ENCODE measurements at places on chromosomes 3 and 15.
A peak's percentile ranks its signal among the peaks of the same experiment; 100 is the strongest.

- no peak for DNase-seq
These were observed 158.0 kb downstream of the CDIN1 start for GRCh38 chr15:36737430-36737891.

- peak; percentile 63 for DNase-seq
These were observed 103.3 kb upstream of the PRTG start for GRCh38 chr15:55846116-55846707.

DNA sequence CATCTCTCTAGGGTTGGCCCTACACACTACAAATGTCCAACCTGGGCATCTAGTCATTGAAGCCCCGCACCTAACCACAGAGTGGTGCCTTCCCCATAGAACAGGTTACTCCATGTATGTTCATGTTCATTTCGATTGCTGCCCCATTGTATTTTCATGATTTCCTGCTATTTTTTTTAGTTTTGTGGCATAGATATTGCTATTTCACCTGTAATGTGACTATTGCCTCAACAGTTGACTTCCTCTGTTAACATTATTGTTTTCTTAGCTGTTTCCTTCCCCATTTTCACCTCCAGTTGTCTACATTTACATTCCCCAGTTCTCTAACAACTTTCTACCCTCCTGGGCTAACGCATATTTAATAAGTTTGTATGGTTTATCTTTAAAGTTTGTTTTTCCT, 137.7 kb upstream of the RBMS3 start:
- DNase-seq: no peak

- DNase-seq: no peak
These were observed 9.6 kb downstream of the UBP1 start for GRCh38 chr3:33430571-33430970.

DNA sequence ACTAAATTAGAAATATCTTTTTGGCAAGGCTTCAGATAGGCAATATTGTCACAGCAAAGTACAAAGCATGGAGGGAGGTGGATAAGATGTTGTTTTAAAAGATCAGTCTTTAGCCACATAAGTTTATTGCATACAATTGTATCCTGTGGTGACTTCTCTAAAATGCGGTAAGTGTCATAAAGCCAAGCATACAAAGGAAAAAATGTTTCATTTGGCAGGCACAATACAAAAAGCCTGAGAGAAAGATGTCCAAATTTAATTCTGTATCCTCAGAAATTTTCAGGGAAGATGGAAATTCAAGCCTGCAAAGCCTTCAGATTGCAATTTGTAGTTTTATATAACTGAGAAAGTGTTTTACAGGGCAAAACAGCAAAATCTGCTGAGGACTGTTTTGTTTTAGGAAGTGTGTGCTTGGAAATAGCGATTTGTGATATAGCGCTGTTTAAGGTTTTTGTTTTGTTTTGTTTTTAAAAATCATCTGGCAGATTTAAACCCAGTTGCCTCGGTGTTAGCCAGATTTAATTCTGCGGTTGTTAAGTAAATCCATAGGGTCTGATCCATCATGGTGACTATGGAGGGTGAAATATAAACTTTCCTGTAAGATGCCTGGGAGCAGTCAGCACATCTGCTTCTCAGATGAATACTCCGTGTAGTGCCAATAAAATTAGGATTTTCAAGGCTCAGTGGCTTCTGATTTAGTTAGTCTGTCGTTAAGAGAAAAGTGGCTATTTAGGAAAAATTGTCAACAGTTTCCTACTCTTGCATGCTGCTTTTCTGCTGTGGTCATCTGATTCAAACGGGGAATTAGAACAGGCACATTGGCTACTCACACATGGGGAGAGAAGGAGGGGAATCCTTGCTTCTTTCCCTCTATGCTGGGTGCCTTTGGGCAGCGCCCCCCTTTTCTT, 8.0 kb downstream of the KAT2B start:
- DNase-seq: no peak

- DNase-seq: no peak
These were observed at the start of gene FEZF2 for GRCh38 chr3:62373215-62373614. Gene FEZF2, minus strand, starts transcription at chr3:62373550. Its CDS starts 682 bp downstream, at chr3:62372868.

DNA sequence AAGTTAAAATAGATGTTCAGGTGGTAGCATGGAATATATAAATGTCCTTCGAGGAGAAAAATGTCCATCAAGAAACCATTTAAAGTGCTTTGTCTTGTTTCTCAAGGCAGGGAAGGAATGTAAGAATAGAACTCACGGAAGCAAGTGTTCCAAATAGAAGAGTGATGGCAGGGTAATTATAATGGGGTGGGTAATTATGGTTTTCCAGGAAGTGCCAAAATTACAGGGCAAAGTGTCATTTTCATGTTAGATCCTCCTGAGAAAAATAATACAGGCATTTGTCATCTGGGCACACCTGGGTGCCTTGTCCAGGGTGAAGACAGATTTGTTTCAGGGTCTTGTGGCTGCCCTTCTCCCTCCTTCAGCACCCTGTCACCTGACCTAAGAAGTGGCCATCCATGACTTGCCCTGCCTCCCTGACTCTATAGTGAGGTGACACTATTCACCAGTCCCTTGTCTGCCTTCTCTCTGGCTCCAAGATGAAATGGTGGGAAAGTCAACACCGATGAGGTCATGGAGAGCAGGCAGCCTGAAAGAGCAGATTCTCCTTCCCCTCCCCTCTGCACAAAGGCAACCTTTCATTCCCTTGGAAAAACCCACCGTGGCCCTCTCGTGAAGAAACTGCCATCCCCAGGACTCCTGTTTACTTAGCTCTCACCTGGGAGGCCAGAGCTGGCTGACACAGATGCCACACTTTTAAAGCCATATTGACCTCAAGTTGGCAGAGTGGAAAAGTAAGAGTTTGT, 45.1 kb upstream of the AMOTL2 start:
- no peak for DNase-seq

- no peak for DNase-seq
These were observed 28.8 kb upstream of the RFX7 start for GRCh38 chr15:56272454-56272853.

DNA sequence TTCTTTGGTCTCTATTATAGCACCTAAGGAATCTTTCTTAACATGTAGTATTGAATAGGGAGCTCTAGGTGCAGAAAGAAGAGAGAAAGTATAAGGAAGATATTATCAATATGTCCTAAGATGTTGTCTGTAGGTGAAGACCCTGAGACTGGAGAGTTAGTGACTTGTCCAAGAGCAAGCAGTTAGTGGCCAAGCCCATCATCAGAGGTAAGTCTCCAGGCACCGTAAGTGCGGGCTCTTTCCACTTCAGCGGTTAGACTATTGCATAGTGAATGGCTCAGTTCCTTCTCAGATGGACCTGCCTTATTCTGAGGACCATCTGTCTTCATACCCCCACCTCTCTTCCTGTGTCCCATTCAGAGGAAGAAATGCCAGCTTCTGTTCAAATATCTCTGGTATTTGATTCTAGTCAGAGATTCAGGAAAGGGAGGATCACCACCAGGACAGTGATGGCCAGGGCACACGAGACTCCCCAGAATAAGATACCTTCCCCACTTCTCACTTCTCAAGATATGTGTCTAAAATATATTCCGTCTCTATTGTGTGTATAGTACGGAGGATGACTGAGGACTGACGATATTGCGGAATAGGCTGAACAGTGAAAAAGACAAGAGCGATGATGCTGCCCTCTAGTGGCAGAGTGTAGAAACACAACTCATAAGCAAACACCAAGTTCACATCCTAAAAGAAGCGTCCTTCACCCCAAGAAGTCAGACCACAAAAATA, 19.1 kb upstream of the ADGRG7 start:
- DNase-seq: peak; percentile 22
